Neuronal stem cell (in vitro differentiated cells): ENCODE measurements at places on chromosomes 11 and 22.

- no peak for DNase-seq
Measured at GRCh38 chr22:36927671-36928070, 14.2 kb downstream of the CSF2RB start.

DNA sequence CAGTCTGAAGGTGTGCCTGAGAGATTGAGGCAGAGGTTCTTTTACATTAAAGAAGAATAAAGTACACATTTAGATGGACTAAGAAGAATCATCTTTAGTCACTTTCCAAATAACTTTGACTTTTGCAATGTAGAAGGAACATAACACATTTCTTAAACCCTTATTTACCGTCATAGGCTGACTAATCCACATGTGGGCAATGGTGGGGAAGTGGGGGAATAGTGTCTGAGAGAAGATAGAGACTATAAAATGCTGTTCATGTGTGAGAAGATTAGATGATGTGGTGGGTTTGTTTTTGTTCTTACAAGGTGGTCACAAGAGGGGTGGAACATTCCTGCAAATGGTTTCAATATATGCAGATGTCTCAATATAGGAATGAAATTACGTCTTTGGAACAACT lies 1.8 kb downstream of the MS4A4A start:
- no peak for DNase-seq

DNA sequence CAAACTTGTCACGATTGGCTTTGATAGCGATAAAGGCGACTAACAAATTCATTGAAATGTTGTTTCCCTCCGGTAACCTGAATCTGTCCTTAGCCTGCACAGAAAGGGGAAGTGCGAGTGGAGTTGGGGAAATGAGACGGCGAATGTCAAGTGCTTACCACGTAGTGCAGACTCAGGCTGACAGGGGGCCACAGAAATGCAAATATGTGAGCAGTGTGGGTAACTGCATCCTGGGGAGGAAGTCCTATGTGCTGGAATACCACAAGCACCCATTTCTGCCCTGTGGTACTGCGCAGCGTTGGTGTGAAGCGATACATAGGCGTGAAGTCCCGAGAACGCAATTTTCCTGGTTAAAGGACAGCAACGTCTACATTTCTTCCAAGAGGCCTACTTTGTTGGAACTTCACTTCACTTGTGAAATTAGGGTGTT lies 869 bp upstream of the EIF4ENIF1 start:
- DNase-seq, result peak; percentile 26

GRCh38 chr11:115705200-115705599 lies 201.0 kb upstream of the CADM1 start:
- DNase-seq, result no peak

- DNase-seq, result no peak
Measured at GRCh38 chr22:41096391-41096790, 4.0 kb downstream of the EP300 start.

GRCh38 chr11:40062616-40063015 lies 1396.8 kb downstream of the LRRC4C start:
- DNase-seq, result no peak

- no peak for DNase-seq
Measured at GRCh38 chr22:35660291-35661127, 12.3 kb downstream of the APOL6 start.

DNA sequence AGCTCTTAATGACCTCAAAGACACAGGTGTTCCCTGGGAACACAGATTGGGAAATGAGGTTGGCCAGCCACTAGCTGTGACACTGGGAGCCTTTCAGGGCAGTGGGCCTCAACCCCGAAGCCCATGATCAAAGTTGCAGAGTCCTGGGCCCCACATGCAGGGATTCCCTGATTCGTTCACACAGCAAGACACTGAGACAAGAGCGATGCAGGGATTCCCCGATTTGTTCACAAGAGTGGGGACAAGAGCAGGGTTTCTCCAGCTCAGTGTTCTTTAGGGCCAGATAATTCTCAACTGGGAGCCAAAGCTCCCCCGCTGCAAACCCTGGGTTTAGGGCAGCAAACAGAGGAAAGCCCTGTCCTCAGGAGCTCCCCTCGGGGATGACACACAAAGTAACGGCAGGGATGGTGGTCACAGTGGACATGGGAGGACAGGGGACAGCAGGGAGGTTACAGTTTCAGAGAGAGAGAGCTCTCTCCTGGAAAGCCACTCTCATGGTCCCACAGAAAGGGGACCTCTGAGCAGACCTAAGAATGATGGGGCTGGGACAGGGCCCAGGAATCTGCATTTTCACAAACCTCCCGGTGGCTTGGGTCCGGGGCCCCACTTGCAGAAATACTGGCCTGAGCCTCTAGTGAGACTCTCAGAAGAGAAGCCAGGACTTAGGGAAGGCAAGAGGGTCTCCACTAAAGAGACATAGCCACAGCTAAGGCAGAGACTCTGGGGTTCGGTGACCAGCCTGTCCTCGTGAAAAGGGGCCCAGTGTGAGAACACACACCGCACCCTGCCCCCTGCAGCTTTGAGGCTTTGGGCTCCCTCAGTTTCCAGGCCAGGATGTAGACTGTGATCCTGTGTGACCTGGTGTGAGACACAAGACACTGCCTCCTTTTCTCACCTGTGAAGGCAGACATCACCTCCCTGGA lies 7.4 kb upstream of the GNAZ start:
- no peak for DNase-seq

- DNase-seq, result no peak
Measured at GRCh38 chr22:36874736-36875135, 13.9 kb downstream of the NCF4 start.
